H1 (cell line): ENCODE measurements at places on chromosomes 5 and 9. TPM values are rescaled to one million over a fixed set of nuclear protein-coding genes. Genes with fewer than 3 reads are reported as not detected.
A peak's percentile ranks its signal among the peaks of the same experiment; 100 is the strongest.

Gene IL33
- not detected in 2 replicates for total RNA-seq

Gene OSMR
- 2.6 and 3.1 TPM in 2 replicates for total RNA-seq

Gene MLANA
- not detected in 2 replicates for total RNA-seq

Gene PAEP
- not detected in 2 replicates for total RNA-seq

Gene CATSPER3
- total RNA-seq = 0.48 TPM in 1 of 2 replicates, not detected in the other

Gene PWWP2A
- total RNA-seq = 60.0 and 63.0 TPM in 2 replicates

Gene TMOD1
- total RNA-seq = 0.88 and 1.1 TPM in 2 replicates

- no peaks in the 10 kb centered on the region for H3K36me3 ChIP-seq
- no peak for DNase-seq
- peaks cover 17% of the 10 kb centered on the region for H3K4me1 ChIP-seq
- no peaks in the 10 kb centered on the region; the same call in 1 of the 2 replicates for H3K27me3 ChIP-seq
These were observed 1.5 kb downstream of the SPAAR start for GRCh38 chr9:35910613-35911359.

DNA sequence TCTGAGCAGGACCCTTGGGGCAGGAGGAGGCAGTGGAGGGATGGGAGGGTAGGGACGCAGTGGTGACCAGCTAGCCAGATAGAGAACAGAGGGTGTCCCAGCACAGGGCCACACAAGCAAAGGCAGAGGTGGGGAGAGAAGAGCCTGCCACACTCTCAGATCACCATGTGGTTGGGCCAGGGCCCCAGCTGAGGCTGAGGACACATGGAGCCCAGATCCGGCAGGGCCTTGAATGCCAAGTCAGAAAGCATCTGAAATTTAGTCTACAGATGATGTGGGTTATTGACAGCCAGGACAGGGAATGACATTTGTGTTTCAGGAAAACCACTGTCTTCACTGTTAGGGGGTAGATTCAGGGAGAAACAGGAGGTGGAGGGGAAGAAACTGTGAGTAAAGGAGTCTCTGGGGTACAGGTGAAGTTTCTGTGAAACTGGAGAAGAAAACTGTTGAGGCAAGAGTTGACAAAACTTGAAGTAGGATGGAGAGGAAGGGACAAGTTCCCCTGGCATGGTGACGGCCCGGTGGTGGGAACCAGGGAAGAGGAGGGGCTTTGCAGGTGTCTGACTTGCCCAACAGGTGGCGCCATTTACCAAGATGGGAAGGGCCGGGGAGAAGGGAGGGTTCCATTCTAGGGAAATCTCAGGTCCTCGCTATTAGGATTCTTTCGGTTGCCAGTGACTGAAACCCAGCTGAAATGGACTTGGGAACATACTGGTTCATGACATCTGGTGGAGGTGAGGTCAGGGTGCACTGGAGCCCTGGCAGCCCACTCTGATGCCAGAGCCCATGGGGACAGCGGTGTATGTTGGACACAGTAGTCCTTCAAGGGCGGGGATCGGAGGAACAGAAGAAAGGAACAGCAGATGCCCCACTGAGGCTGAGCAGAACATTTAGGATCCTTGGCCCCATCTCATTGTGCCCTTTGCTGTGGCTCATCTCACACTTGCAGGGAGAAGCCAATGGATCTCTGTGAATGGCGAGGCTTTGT is 100.1 kb downstream of the KCNIP1 start:
- H3K4me1 ChIP-seq = no peaks in the 10 kb centered on the region
- peak; percentile 92 for DNase-seq
- H3K27me3 ChIP-seq = no peaks in the 10 kb centered on the region
- no peak overlapping the region for H3K4me3 ChIP-seq

DNA sequence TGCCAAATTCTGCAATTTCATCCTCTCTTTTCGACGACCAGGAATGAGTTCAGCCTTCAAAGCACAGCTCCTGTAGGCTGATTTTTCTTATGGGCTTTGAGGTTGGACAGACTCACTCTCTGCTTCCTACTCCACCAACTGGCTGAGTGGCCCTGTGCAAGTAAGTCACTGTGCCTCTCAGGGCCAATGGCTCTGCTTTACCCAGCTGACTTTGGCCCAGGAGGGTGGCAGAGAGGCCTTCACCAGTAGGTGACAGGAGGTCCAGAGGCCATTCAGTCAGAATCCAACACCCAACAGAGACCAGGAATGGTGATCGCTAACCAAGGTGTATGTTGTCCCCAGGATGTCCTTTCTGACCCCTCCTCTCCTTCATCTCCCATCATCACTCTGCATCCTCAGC is 49.5 kb upstream of the ALDH1B1 start:
- no peaks in the 10 kb centered on the region for H3K27me3 ChIP-seq
- H3K4me3 ChIP-seq = no peak overlapping the region
- H3K36me3 ChIP-seq = no peaks in the 10 kb centered on the region
- H3K27ac ChIP-seq = no peak overlapping the region

GRCh38 chr9:21560281-21560745 is 78.2 kb upstream of the IFNE start:
- DNase-seq = no peak
- H3K36me3 ChIP-seq = no peaks in the 10 kb centered on the region
- no peak overlapping the region for H3K27ac ChIP-seq
- peaks cover 20% of the 10 kb centered on the region; the same call in 1 of the 2 replicates for H3K27me3 ChIP-seq

GRCh38 chr9:87007711-87008366 is 60.5 kb upstream of the GAS1 start:
- no peak for DNase-seq
- no peaks in the 10 kb centered on the region for H3K36me3 ChIP-seq
- H3K27ac ChIP-seq = no peak overlapping the region
- H3K27me3 ChIP-seq = no peaks in the 10 kb centered on the region
- no peak overlapping the region for H3K4me3 ChIP-seq
- H3K4me1 ChIP-seq = no peaks in the 10 kb centered on the region

DNA sequence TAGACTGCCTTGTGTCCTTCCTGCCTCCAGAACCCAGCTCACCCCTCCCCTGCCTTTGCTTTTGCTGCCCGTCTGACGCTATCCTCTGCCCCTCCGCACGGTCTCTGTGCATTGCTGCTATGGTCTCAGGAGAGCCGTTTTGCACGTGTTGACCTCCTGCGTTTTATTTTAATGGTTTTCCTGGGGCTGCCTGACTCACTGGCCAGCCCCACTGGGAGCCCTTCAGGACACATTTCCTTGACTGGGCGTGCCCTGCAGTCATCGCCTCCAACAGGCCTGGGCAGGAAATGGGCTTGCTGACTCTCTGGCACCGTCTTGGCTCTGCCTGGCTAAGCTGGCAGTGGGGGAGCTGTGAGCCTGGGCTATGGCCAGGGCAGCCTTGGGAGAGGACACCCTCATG is 17.9 kb upstream of the ASS1 start:
- H3K4me3 ChIP-seq = no peak overlapping the region
- H3K27ac ChIP-seq = no peak overlapping the region
- H3K4me1 ChIP-seq = no peaks in the 10 kb centered on the region
- DNase-seq = no peak

- no peaks in the 10 kb centered on the region for H3K36me3 ChIP-seq
- peaks cover 2% of the 10 kb centered on the region; the same call in 1 of the 2 replicates for H3K4me1 ChIP-seq
- no peak for DNase-seq
- no peak overlapping the region for H3K4me3 ChIP-seq
These were observed 84.9 kb downstream of the BAAT start for GRCh38 chr9:101299901-101300300.

DNA sequence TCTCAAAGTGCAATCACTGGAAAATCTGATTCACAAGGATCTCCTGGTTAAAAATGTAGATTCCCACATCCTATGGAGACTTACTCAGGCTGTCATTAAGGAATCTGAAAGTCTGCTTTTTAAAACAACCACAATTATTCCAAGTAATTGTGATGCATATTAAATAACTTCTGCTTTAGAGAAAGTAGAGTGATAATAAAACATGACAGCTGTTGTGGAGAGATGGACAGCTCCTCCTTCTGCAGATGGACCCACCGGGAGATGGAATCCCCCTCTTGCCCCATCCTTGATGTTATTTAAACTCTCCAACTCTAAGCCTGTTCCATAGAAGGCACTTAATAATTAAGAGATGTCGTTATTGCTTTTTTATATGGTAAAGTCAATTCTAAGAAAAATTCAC is 802.2 kb downstream of the CDH12 start:
- no peak for DNase-seq
- H3K27me3 ChIP-seq = no peaks in the 10 kb centered on the region
- H3K4me1 ChIP-seq = no peaks in the 10 kb centered on the region
- H3K36me3 ChIP-seq = no peaks in the 10 kb centered on the region

GRCh38 chr9:97470076-97470475 is 31.4 kb upstream of the TMOD1 start:
- no peak for DNase-seq
- no peak overlapping the region for H3K27ac ChIP-seq

GRCh38 chr9:16309469-16310271 is 560.8 kb downstream of the BNC2 start:
- H3K4me1 ChIP-seq = peaks cover 7% of the 10 kb centered on the region
- DNase-seq = no peak
- H3K27ac ChIP-seq = no peak overlapping the region
- H3K27me3 ChIP-seq = no peaks in the 10 kb centered on the region

- no peak for DNase-seq
- peaks cover 3% of the 10 kb centered on the region for H3K4me1 ChIP-seq
- no peaks in the 10 kb centered on the region for H3K27me3 ChIP-seq
- H3K4me3 ChIP-seq = no peak overlapping the region
- no peak overlapping the region for H3K27ac ChIP-seq
These were observed 16.2 kb upstream of the ERAP1 start for GRCh38 chr5:96823900-96824380.

DNA sequence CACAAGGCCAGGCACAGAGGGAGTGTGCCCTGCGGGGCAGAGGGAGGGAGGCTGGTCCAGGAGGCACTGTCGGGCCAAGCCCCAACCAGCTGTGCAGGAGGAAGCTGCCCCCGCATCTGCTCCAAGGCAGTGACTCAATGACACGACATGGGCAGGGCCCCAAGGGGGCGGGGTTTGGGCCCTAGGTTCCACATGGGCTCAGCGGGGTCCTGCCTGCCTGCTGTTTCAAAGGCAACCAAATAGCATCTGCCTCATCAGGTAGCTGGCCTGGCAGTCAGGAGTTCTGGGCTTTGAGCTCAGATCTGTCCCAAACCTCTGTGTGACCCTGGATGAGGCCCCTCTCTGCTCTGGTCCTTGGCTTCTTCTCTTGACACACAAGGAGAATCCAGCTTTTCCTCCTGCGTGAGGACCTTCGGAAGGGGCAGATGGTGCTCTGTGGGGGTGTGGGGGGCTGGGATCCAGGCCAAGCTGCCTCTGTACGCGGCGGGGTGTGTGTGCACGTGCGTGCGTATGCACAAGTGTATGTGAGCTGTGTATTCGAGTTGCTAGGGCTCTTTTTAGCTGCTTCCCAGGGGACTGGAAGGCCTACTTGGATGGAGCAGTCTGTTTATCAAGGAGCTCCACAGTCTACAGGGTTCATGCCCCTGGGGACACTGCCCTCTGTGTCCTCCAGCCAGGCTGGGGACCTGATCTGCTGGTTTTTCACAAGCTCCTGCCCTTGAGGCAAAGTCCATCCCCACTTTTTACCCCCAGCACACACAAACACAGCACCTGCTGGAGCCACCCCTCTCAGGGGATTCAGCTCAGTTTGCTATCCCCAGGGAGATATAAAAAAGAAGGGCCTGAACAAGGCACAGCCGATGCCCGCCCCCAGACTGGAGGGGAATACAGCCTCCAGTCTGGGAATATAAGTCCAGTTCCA is 138.9 kb downstream of the RGS3 start:
- H3K36me3 ChIP-seq = peaks cover under 1% of the 10 kb centered on the region; the same call in 1 of the 2 replicates
- peaks cover 10% of the 10 kb centered on the region for H3K4me1 ChIP-seq
- H3K4me3 ChIP-seq = no peak overlapping the region; the same call in 1 of the 2 replicates
- peak; percentile 59 for DNase-seq

DNA sequence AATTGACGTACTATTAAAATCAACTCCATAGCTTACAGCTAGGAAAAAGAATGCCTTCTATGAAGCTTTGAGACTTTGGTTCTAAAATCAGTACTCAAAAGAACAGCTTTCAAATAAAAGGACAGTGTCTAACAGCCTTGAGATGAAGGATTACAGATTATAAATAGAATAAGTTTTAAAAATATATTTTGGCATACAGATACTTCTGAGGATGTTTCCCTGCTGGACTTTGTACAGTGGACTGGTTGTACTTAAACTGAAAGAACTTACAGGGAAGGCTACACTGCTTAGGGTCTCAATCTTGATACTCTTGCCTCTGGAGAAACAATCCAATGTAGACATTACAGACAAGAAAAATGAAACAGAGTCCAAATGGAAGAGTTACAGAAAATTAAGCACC is 452.7 kb downstream of the CETN3 start:
- DNase-seq = no peak
- H3K27me3 ChIP-seq = no peaks in the 10 kb centered on the region
- no peak overlapping the region for H3K4me3 ChIP-seq
- no peaks in the 10 kb centered on the region for H3K4me1 ChIP-seq
- H3K27ac ChIP-seq = no peak overlapping the region

- H3K27ac ChIP-seq = no peak overlapping the region
- no peaks in the 10 kb centered on the region for H3K36me3 ChIP-seq
- DNase-seq = no peak
- no peaks in the 10 kb centered on the region for H3K4me1 ChIP-seq
- no peaks in the 10 kb centered on the region for H3K27me3 ChIP-seq
- H3K4me3 ChIP-seq = no peak overlapping the region
These were observed 30.7 kb upstream of the GPR21 start for GRCh38 chr9:123002754-123003153.

- no peak overlapping the region for H3K4me3 ChIP-seq
- H3K4me1 ChIP-seq = no peaks in the 10 kb centered on the region
- no peak for DNase-seq
- no peaks in the 10 kb centered on the region; the same call in 1 of the 2 replicates for H3K36me3 ChIP-seq
- no peaks in the 10 kb centered on the region for H3K27me3 ChIP-seq
These were observed 9.7 kb downstream of the TERT start for GRCh38 chr5:1285141-1285540.

DNA sequence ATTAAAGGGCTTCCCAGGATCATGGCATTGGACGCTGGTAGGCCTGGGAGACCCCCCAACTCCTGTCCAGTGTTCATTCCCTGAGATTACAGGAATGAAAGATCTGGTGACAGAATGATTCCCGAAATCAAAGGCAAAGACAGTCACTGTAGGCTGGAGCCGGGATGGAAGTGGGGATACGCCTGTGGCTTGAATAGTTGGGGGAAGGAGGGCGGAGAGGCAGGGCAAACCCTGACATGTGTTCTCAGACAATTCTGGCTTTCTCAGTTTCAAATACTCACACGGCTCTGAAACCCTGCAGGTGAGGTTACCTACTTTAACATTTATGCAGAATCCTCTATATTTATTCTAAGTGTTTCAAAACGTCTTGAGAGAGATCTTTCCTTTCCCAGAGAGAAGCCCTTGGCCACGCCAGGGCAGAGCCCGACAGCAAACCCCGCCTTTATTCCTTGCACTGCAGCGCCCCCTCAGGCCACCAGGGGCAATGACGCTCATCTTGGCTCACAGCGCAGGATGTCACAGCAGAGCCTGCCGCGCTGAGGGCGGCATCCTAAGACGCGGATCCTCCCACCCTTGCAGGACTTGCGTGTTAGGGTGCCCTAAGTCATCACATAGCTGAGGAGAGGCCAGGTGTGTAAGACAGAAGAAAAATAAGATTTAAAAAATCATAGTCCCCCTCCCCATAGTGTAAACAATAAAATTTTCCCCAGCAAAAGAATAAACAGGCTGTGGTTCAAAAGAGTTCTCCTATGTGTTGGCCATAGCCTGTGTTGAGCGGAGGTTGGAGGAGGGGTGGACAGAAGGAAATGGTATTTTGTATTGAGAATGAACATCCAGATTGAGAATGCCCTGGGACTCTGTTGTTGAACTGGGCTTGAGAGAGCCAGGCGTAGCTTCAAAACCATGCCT is 284.5 kb downstream of the NTRK2 start:
- peak; percentile 92 for DNase-seq
- no peaks in the 10 kb centered on the region for H3K4me1 ChIP-seq
- no peaks in the 10 kb centered on the region for H3K36me3 ChIP-seq
- H3K27me3 ChIP-seq = no peaks in the 10 kb centered on the region
- no peak overlapping the region for H3K27ac ChIP-seq
